GM12864 (cell line): ENCODE measurements at places on chromosomes 13 and 19.

- DNase-seq = no peak
These were observed 31.5 kb downstream of the ADPRHL1 start for GRCh38 chr13:113421673-113422270.

DNA sequence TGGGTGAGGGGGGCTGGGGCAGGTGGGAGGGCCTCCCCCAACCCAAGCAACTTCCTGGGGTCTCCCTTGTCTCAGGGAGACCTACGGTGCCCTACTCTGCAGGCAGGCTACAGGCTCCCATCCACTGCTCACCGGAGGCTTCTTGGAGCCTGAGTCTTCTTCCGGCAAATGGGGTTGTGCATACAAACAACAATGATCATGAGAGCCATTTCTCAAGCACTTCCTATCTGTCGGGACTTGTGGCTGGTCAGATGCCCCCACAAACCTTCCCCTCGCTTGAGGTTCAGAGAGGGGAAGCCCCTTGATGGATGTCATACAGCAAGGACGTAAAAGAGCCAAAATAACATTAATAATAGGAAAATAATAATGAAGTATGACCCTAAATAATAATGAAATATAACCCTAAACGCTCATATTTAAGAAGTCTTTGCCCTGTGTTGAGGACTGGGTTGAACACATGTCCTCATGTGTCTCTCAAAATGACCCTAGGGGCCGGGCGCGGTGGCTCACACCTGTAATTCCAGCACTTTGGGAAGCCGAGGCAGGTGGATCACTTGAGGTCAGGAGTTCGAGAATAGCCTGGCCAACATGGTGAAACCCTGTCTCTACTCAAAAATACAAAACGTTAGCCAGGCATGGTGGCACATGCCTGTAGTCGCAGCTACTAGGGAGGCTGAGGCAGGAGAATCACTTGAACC, 727 bp downstream of the CD37 start:
- no peak for DNase-seq

DNA sequence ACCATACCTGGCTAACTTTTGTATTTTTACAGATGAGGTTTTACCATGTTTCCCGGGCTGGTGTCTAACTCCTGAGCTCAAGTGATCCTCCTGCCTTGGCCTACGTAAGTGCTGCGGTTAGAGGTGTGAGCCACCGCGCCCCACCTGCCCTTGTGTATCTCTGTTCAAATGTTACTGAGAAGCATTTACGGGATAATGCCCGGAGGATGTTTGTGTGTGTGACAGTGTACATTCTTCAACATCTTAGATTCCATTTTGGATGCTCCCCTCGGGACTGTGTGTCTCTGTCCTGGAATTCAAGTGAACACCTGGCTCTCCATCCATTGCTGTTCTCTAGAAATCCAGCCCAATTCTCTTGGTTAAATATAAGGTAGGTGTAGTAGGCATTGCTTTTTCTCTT, 93.7 kb downstream of the NLRP12 start:
- no peak for DNase-seq

- no peak for DNase-seq
These were observed 110.6 kb downstream of the LIG4 start for GRCh38 chr13:108104736-108105135.

DNA sequence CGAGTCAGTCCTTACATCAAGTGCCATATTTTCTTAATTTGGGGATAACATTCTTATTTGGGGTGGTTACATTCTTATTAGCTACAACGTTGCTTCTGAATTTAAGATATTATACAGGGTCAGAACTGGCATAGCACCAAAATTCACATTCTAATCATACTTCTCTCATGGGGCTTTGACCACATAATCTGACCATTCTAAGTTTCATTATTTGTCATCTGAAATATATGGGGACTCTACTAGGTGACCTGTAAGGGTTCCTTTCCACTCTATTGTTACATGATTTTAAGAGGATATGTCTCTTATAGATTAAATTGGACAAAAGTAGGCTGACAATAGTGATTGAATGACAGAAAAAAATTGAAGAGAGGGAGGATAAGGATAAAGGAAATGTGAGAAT, 536.5 kb downstream of the KCTD12 start:
- DNase-seq = no peak

DNA sequence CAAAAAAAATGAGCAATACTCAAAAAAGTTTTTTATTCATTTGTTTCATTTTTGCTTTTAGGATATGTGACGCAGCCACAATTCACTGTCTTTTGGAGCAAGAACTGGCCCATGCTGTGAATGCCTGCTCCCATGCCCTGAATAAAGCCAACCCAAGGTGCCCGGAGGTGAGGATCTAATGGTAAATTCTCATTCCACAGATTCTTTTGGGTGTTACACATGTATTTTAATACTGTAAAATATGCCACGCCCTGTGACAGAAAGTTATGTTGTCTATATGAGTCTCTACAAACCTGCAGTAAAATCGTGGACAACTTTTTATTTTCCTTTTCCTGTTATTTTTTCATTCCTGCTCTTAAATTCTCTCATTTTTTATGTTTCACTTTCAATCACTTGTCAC, 57.5 kb upstream of the AKAP11 start:
- DNase-seq = no peak

- peak; percentile 49 for DNase-seq
These were observed 350.5 kb downstream of the KCNRG start for GRCh38 chr13:50365408-50366391.

DNA sequence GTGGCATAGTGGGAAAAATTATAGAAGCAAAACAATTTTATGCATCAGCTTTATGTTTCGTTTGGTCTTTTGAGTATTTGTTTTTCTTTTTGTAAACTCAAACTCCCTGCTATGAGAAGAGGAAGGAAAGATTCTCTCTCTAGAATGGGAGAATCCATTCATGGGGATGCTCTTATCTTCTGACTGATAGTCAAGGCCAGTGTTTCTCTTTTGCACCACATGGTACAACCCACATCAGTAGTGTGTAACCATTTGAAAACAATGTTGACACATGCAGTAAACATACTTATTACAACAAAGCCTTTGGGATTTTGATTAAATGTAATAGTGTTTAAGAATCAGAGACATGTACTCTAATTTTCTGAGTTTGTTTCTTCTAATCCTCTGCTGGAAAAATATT, 490.5 kb downstream of the MYO16 start:
- no peak for DNase-seq

GRCh38 chr13:76778853-76779252, 107.4 kb downstream of the KCTD12 start:
- no peak for DNase-seq

GRCh38 chr19:495402-496111, 729 bp upstream of the MADCAM1 start:
- no peak for DNase-seq

DNA sequence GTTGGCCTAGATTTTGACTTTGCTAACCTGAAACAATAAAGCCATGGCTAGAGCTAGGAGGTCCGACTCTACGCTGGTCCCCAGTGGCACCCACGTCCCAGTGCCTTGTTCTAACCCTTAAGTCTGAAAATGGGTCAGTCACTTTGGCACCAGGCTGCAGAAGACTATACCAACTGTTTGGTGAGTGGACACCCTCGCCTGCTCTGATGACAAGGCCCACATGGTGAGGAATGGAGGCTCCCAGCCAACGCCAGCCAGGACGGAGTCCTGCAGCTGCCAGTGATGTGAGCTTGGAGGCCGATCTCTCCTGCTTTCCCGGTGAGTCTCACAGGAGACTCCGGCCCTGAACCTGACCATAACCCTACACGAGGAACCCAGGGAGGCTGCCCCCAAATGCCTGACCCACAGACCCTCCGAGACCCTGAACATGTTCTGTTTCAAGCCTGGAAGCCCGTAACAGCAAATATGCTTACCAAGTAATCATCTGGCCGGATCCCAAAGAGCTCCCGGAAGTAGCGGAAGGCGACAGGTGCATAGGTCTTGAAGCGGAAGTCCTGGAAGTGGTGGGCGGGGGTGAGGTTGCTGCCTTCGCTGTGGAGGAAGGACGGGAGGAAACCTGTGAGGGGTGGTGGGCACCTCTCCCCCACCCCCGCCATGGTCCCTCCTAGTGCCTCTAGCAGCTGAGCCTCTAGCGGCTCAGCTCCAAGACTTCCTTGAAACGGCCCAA, 34.1 kb upstream of the CACTIN start:
- DNase-seq = no peak

GRCh38 chr13:49464621-49465325, 20.7 kb downstream of the SETDB2 start:
- no peak for DNase-seq

DNA sequence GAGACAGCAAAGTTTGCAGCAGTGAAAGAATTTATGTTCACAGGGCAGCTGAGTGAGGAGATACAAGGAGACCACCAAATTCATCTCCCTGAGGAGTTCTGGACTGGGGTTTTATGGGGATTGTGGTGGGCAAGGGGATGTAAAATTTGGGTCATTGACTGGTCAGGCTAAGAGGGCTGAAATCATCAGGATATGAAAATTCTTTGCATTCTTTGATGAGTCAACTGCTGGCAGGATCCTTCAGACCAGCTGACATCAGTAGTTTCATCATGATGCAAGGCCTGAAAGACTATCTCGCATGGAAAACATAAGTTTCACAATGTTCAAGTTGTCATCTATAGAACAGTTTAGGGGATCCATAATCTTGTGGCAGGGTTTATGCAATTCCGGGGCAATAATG, 869.5 kb upstream of the PCDH9 start:
- DNase-seq = no peak

- DNase-seq = no peak
These were observed 50.9 kb downstream of the PEPD start for GRCh38 chr19:33470686-33471085.

DNA sequence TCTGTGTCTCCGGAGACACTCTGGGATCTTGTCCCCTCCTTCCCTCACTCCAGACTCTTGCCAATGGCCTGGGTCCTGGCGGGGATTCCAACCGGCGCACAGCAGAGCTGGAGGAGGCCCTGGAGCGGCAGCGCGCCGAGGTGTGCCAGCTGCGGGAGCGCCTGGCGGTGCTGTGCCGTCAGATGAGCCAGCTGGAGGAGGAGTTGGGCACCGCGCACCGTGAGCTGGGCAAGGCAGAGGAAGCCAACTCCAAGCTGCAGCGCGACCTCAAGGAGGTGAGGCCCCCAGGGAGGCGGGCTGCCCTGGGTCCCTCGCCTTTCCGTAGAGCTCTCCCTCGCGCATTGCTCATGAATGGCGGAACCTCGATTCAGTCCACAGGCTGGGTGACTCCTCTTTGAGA, 11.0 kb downstream of the PPFIA3 start:
- no peak for DNase-seq

DNA sequence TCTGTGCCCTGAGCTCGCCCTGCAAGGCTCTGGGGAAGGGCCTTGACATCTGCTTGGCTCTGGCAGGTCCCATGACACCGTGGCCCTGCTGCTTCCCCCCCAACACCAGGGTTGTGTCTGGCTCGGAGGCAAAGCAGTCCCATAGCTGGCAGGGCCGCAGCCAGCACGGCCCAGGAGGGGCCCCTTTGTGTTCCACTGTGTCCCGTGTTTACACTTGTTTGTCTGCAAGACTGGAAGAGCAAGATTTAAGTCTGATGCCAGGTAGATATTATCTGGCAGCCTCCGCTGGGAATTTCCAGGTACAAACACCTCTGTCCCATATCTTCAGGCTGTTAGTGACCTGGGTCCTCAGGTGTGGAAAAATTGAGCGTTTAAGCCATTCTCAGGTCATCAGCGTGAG, 44.3 kb downstream of the MCF2L start:
- DNase-seq = no peak

- no peak for DNase-seq
These were observed 14.7 kb downstream of the TEX101 start for GRCh38 chr19:43429395-43429794.

- no peak for DNase-seq
These were observed 6.8 kb downstream of the LILRA1 start for GRCh38 chr19:54600212-54600611.

GRCh38 chr13:26722321-26722720, 38.3 kb downstream of the GPR12 start:
- DNase-seq = no peak

- DNase-seq = no peak
These were observed 233.9 kb downstream of the ZIC5 start for GRCh38 chr13:99737481-99738245.

DNA sequence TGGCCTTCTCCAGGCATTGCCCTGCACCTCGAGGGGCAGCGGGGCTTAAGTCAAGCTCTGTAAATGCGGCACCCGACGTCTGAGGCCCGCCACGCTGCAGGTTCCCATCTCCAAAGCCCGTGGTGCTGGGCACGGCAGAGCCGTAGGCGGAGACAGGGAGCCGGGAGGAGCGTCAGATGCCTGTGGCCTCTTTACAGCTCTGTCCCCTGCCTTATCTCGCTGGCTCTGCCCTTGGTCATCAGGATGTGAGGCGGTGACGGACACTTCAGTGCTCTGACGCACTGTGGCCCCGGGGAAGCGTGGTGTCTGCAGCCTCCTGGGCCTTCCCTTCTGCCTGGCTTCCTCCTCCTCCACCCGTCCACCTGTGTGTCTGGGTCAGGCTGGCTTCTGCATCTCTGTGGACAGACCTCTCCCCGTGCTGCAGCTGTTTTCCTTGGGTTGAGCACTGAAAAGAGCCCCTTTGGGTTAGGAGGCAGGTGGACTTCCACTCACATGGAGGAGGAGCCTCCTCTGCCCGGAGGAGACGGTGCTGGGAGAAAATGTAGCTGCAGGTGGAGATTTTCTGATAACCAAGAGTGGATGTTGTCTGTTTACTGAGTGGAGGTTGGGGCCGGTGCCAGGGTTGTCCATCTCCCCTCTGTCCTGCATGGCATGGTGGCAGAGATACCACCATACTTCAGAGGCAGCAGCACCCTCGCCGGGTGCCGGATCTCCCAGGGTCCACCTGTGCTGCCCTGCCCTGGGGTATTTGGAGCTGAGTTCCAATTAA, 14.6 kb downstream of the MCF2L start:
- DNase-seq = no peak

- no peak for DNase-seq
These were observed 2.6 kb upstream of the DNAJC15 start for GRCh38 chr13:43020794-43021193.
